ENCODE measurements at places on chromosomes 1 and 21.
A peak's percentile ranks its signal among the peaks of the same experiment; 100 is the strongest.

GRCh38 chr1:93358293-93358692, 12.6 kb downstream of the DR1 start:
- peaks cover 9% of the 10 kb centered on the region for H3K36me3 ChIP-seq
- H3K4me1 ChIP-seq, result no peaks in the 10 kb centered on the region
- DNase-seq, result no peak
- no peak overlapping the region for H3K27ac ChIP-seq

DNA sequence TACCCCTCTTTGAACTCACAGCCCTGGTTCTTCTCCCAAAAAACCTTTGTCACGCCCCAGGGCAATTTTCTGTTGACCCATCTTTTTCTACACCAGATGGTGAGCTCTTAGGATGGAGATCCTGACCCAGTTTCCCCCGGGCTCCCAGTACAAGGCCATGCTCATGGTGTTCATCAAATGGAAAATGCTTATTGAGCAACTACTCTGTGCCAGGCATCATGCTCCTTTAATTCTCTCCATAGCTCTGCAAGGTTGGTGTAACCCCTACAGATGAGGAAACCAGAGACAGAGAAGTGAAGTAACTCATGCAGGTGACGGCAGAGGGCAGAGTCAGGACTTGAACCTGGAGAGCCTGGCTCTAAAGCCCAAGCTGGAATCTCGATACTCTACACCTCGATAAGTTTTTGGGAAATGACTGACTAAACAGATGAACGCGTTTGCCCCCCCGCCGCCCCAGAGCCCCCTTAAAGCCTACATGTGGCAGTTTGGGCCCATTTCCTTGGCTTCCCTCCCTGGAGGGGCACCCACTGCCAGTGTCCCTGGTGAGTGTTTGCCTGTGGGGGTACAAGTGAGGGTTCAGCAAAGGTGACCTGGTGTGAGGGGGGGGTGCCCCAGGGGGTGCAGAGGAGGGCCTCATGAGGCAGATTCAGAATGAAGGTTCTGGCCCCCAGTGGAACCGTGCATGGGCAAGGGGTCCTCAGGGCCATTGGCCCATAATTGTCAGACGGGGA, 30.2 kb upstream of the RUNX3 start:
- H3K36me3 ChIP-seq, result no peaks in the 10 kb centered on the region
- H3K4me1 ChIP-seq, result no peaks in the 10 kb centered on the region
- H3K27me3 ChIP-seq, result no peaks in the 10 kb centered on the region

DNA sequence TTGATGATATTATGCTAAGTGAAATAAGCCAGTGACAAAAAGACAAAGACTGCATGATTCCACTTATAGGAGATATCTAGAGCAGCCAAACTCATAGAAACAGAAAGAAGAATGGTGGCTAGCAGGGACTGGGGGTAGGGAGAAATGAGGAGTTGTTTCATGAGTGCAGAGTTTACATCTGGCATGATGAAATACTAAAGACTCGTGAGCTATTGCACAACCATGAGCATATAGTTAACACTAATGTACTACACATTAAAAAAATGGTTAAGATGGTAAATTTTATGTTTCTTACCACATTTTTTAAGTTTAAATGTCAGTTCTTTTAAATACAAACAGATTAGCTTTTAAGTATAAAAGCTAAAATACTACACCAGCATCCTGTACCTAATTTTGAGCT, 57.8 kb downstream of the ESRRG start:
- H3K36me3 ChIP-seq, result no peaks in the 10 kb centered on the region
- H3K4me3 ChIP-seq, result no peak overlapping the region
- no peak overlapping the region for H3K27ac ChIP-seq

GRCh38 chr1:15501208-15502032, 22.6 kb downstream of the CASP9 start:
- DNase-seq, result peak; percentile 83
- H3K27me3 ChIP-seq, result no peaks in the 10 kb centered on the region
- no peaks in the 10 kb centered on the region for H3K4me1 ChIP-seq
- no peaks in the 10 kb centered on the region for H3K36me3 ChIP-seq
- no peak overlapping the region for H3K4me3 ChIP-seq

GRCh38 chr1:19033926-19034680, 77.6 kb upstream of the IFFO2 start:
- H3K27ac ChIP-seq, result no peak overlapping the region
- no peaks in the 10 kb centered on the region for H3K27me3 ChIP-seq
- no peaks in the 10 kb centered on the region for H3K36me3 ChIP-seq

- no peak for DNase-seq
- H3K4me1 ChIP-seq, result peaks cover 15% of the 10 kb centered on the region
- H3K27me3 ChIP-seq, result no peaks in the 10 kb centered on the region
- no peaks in the 10 kb centered on the region for H3K36me3 ChIP-seq
- H3K4me3 ChIP-seq, result no peak overlapping the region
Measured at GRCh38 chr21:34540206-34540605, 28.2 kb upstream of the KCNE1 start.

GRCh38 chr1:244941121-244941520, 76.8 kb upstream of the HNRNPU start:
- no peak for DNase-seq
- H3K27ac ChIP-seq, result no peak overlapping the region
- no peak overlapping the region for H3K4me3 ChIP-seq
- no peaks in the 10 kb centered on the region for H3K27me3 ChIP-seq
- H3K36me3 ChIP-seq, result no peaks in the 10 kb centered on the region

DNA sequence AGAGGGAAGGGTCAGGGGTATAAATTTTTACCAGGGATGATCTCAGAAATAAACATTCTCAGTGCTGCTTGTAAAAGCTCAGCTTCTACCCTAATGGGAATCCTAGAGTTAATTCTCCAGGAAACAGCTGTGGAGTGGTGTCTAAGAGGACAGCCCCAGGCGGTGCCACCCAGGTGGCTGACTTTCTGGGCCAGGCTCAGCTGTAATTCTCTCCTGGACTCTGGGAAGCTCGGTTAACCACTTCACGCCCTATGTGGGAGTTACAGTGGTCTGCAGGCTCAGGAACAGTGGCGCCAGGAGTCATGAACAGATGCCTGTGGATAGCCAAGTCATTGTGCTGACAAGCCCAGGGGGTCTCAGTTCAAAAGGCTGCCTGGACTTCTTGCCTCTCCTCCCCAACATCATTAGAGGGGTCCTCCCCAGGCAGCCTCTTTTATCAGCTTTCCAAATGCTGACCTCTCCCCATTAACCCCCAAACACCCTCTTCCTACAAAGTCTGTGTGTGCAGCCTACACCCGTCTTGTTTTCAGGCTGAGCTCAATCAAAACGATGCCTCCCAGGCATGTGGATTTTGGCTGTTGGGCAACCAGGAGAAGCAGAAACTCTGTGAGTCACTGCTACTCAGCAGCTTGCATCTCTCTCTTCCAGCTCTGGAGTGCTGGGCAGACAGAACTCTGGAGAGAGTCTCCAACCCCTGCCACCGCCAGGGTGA, 1.2 kb downstream of the HHIPL2 start:
- no peaks in the 10 kb centered on the region for H3K27me3 ChIP-seq
- peak; percentile 34 for DNase-seq
- H3K27ac ChIP-seq, result no peak overlapping the region
- peaks cover 18% of the 10 kb centered on the region for H3K4me1 ChIP-seq
- H3K4me3 ChIP-seq, result no peak overlapping the region

- H3K27ac ChIP-seq, result no peak overlapping the region
- no peak overlapping the region for H3K4me3 ChIP-seq
- DNase-seq, result no peak
- no peaks in the 10 kb centered on the region for H3K27me3 ChIP-seq
- H3K36me3 ChIP-seq, result no peaks in the 10 kb centered on the region
Measured at GRCh38 chr21:38179511-38179910, 77.3 kb upstream of the KCNJ15 start.

DNA sequence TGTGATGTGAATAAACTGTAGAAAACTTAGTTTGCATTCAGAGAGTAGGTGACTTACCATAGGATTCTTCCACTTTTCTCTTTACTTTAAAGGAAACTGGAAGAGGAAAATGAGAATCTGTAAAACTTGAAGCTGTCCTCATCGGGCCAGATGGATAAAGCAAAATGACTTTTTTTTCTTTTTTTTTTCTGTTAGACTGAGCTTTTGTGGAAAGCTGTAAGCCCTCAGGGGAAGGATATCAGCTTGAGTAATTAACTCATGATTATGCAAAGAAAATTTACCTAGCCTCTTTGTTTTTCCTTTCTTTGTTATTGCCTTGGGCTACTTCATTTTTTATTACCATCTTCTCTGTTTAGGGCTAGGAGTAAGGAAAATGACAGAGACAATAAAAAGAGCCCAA, 53.4 kb downstream of the DPH5 start:
- peaks cover 30% of the 10 kb centered on the region for H3K4me1 ChIP-seq
- H3K27me3 ChIP-seq, result no peaks in the 10 kb centered on the region
- no peaks in the 10 kb centered on the region for H3K36me3 ChIP-seq
- no peak overlapping the region for H3K4me3 ChIP-seq
- no peak overlapping the region for H3K27ac ChIP-seq

- H3K36me3 ChIP-seq, result no peaks in the 10 kb centered on the region
- no peak for DNase-seq
- no peak overlapping the region for H3K4me3 ChIP-seq
- no peak overlapping the region for H3K27ac ChIP-seq
- H3K27me3 ChIP-seq, result no peaks in the 10 kb centered on the region
Measured at GRCh38 chr21:30800605-30801004, 12.5 kb downstream of the KRTAP8-1 start.

DNA sequence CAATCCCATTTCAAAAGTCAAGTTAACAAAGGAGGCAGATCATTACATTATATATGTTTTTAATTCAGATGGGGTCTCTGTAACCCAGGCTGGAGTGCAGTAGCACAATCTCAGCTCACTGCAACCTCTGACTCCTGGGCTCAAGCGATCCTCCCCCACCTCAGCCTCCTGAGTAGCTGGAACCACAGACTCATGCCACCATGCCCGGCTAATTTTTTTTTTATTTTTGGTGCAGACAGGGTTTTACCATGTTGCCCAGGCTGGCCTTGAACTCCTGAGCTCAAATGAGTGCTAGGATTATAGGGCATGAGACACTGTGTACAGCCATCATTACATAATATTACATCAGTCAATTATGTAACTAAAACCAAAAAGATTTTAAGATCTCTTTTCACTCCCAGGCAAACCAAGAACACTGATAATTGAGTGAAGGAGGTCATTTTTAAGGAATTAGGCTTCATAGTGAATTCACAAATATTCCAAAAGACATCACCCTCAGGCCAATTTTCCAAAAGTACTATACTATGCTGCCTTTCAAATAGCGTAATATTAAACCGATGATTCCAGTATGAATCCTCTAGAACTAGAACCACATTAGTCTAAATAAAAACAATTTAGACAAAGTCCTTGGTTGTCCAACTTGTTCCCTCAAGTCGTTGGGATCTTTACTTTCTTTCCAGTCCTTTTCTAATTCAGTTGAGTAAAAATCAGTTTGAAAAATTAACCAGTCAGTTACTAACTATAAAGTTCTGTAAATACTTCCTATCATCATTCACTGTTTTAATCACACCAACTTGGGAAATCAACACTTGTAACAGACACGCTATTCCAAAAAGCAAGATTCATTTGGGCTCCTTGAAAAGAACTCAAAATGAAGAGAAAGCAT, 16.1 kb downstream of the TOMM20 start:
- no peaks in the 10 kb centered on the region for H3K27me3 ChIP-seq
- H3K27ac ChIP-seq, result no peak overlapping the region
- H3K36me3 ChIP-seq, result peaks cover 42% of the 10 kb centered on the region
- no peak for DNase-seq
- no peaks in the 10 kb centered on the region for H3K4me1 ChIP-seq

DNA sequence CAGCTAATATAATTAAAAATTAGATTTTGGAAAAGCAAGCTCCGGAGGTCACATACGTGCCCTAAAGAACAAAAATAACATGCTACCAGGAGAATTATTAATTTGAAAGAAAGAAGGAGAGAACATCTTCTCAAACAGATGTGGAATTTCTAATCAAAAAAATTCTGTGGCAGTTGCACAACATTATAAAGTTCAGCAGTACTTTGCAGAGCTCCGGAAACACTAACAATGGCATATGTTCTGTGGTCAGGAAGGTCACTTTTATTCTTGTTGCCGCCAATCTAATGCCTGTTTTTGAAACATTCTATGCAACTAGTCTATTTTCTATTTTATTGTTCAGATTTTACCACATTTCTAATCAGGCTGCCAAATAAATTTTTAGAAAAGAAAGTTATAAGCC, 186.8 kb downstream of the SMYD3 start:
- no peak overlapping the region for H3K4me3 ChIP-seq
- no peak for DNase-seq
- H3K27ac ChIP-seq, result no peak overlapping the region
- H3K4me1 ChIP-seq, result peaks cover 4% of the 10 kb centered on the region
- H3K36me3 ChIP-seq, result no peaks in the 10 kb centered on the region

- H3K36me3 ChIP-seq, result no peaks in the 10 kb centered on the region
- no peak overlapping the region for H3K4me3 ChIP-seq
Measured at GRCh38 chr1:233730380-233730779, 116.5 kb downstream of the KCNK1 start.

DNA sequence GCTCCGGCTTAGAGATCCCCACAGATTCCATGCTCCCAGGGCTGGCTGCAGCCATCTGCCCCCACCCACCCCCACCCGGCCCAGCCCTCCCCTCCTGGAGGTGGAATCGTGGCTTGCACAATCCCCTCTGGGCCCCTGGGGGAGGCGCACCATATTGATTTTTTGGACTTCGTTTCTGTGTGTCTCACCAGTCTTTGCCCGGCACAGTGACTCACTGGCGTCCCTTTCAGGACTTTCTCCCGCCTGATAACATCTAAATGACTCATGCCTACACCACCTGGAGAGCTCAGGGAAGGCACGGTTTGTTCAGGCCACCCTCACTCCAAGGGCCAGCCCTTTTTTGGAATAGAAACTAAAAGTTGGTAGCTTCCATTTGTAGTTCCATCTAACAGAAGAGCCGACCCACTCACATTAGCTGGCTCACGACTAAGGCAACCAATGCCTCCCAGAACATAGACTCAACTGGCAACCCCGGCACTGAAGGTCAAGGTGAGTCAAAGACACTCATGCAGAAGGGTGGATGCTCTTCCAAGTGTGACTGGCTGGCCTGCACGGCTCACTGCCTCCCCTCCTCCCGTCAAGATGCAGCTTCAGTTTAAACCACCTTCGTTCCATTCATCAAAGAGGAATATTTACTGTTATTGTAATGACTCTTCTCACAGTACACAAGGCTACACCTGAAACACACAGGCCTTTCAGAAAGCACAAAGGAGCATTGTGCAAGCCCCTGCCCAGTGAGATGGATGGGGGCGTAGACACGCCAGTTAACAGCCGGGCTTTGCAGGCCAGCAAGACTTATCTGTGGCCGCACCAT, 18.1 kb upstream of the ETS2 start:
- no peaks in the 10 kb centered on the region for H3K27me3 ChIP-seq
- no peak for DNase-seq
- no peak overlapping the region for H3K27ac ChIP-seq
- H3K4me3 ChIP-seq, result no peak overlapping the region

- H3K4me3 ChIP-seq, result no peak overlapping the region
- no peaks in the 10 kb centered on the region for H3K27me3 ChIP-seq
- peaks cover 5% of the 10 kb centered on the region for H3K4me1 ChIP-seq
- no peak overlapping the region for H3K27ac ChIP-seq
- no peak for DNase-seq
- H3K36me3 ChIP-seq, result no peaks in the 10 kb centered on the region
Measured at GRCh38 chr21:32007456-32007855, 134.6 kb downstream of the HUNK start.

Data from neural progenitor cell (in vitro differentiated cells).